Caudate nucleus (tissue), 63 donors: ENCODE measurements at places on chromosomes 5 and 9.

DNA sequence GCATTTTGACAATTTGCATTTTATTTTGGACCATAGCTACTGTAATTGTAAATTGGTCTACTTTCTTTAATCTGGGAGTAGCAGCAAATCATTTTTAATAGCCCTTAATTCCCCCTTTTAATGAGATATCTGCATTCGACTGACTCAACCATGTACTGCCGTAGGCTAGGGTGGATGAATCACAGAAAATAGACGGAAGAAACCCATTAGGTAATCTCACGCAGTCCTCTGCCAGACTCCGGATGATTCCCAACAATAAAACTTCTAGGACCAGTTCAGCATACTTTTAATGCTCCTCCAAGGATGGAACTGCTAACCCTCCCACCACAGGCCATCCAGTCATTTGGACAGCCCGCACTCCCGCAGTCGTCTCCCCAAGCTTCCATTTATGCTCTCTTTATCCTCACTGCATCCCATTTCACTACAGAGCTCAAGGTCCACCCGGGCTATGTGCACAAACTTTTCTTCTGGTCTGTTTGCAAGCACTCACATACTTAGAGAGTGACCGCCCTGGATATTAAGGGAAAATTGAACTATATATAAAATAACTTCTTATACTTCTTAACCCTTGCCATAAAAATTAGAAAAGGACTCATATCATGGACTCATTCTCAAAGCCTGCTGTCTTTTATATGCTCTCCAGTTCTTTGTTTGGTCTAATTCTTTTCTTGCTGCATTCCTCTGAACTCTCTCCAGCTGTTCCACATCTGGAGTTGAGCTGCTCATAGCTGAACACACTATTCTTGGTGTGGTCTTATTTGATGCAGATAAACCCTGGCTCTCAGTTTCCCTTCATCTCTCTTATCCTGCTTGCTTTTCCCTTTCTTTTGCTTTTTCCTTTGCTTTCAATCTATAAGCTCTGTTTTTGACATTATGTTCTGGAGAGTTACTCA is 326.6 kb downstream of the ARL15 start:
- DNase-seq: no peak

DNA sequence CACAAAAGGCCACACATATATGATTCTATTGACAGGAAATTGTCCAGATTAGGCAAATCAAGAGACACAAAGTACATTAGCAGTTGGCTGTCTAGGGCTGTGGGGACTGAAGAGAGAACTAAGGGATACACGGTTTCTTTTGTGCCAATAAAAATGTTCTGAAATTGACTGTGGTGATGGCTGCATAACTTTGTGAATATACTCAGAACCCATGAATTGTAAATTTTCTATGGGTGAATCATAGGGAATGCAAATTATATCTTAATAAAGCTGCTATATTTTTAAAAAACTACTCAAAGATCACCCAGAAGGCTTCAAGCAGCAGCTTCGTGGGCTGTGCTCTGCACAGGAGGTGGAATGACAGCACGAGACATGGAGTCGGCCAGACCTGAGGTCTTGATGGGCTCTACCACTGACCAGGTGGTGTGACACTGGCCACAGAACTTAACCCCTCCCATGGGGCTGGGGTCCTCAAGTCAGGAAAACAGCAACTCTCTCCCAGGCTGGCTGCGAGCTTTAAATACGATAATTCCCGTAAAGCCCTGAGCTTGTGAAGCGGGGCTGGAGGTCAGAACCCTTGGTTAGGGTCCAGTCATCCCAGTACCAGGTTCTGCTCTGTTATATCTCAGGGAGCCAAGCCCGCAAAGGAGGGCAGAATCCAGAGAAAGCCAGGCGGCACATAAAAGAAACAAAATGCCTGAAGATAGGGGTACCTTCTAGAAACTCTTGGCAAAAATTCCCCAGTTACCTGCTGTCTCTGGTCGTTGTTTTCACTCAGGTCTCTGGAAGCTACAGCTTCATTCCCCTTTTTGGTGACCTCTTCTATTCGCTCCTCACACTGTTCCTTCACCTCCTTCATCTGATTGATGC is 59.1 kb downstream of the GOLM1 start:
- DNase-seq: no peak

DNA sequence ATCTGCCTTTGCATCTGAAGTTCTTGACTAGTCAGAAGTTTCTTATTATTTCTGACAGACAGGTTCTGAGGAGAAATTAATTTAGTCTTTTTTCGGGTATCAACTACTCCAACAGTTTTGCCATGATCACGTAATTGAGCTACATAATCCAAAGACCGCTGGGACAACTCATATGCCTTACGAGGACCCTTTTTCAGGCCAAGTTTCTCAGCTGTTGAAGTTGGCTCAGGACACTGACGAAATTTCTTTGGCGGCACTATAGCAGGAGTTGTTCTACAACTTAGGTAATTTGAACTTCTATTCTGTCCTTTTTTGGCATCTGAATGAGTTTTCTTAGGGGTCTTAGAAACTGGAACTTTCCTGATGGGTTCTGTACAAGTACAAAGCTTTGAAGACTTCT is 27.2 kb downstream of the SETX start:
- DNase-seq: no peak

- DNase-seq: no peak
Observed at GRCh38 chr5:157823655-157824054, 35.3 kb downstream of the CLINT1 start.

GRCh38 chr5:39148983-39149534 is 70.3 kb downstream of the FYB1 start:
- DNase-seq: no peak

- no peak for DNase-seq
Observed at GRCh38 chr9:88753691-88754367, 218.9 kb downstream of the NXNL2 start.

DNA sequence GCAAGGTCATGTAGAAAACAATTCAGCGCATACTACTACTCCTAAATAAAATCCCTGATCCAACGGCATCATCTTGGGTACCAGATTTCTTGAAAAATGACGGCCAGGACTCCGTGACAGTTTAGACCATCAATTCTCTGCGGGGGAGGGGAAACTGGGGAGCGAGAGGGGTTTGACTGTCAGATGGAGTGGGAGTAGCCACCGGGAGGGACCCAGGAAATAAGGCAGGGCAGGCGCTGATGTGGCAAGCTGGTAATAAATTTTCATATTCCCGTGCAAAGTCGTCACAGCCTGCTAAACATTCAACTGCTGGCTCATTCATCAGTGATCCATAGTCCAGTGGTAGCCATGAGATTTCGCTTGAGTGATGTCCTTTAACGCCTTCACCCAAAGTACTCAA is 457 bp upstream of the CDH18 start:
- DNase-seq: no peak

DNA sequence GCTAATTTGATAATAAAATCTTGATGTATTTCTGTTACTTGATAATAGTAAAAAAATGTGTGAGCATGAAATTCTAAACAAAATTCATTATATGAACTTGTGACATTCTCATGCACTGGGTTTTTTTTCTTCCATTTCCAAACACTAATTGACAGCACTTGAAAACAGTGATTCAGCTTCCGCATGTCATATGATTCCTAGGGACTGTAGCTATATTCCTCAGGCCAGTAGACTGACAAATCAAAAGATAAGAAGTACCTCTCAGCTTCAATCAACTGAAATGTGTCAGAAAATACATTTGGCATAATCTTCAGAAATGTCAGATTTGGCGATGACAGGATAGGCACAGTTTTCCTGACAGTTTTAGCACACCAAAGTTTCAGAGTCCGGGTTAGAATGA is 52.5 kb downstream of the EFNA5 start:
- no peak for DNase-seq

GRCh38 chr5:156913719-156914370 is 49.2 kb downstream of the TIMD4 start:
- no peak for DNase-seq

GRCh38 chr9:86828631-86829030 is 118.7 kb downstream of the GAS1 start:
- no peak for DNase-seq

DNA sequence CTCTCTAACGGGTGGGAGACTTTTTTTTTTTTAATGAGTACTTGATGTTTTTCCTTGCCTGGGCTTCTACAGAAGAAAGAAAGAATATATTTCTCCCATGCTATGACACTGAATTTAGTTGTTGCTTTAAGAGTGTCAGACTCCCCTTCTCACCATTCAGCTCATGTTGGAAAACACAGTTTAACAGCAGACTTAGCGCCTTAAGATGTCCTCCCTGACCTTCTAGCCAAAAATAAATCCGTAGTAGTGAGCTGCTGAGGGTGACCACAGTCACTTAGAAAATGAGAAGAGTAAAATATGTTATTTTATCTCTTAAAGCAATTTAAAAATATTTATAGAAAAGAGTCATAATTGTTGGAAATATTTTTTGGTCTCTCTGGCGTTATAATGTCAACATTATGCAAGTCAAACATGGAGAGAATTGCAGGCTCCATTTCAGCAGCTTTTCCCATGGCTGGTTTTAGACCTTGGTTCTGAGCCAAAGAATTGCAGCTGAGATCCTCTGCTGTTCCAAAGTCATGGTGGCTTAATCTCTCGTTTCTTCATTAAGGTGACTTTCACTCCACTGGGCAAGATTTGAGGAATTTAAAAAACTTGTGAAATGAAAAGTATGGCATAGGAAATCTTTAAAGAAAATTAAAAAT is 143.5 kb downstream of the GHR start:
- DNase-seq: no peak

- no peak for DNase-seq
Observed at GRCh38 chr9:130626249-130626996, 38.0 kb upstream of the PRDM12 start.

DNA sequence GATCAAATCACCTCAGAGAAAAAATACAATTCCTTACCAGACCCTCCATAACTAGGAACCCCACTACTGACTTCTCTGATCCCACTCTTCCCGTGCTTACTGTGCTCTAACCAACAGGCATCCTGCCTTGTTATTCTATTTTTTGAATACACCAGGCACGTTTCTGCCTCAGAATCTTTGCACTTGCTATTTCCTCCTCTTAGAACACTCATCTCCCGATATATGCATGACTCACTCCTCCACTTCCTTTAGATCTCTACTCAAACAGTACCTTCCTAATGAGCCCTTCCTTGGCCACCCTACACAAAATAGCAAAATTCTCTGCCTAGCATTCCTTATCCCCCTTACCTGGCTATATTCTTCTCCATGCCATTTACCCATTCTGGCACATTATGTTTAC is 43.9 kb downstream of the MAPKAP1 start:
- DNase-seq: no peak

GRCh38 chr5:113682497-113683136 is 169.1 kb downstream of the YTHDC2 start:
- no peak for DNase-seq

DNA sequence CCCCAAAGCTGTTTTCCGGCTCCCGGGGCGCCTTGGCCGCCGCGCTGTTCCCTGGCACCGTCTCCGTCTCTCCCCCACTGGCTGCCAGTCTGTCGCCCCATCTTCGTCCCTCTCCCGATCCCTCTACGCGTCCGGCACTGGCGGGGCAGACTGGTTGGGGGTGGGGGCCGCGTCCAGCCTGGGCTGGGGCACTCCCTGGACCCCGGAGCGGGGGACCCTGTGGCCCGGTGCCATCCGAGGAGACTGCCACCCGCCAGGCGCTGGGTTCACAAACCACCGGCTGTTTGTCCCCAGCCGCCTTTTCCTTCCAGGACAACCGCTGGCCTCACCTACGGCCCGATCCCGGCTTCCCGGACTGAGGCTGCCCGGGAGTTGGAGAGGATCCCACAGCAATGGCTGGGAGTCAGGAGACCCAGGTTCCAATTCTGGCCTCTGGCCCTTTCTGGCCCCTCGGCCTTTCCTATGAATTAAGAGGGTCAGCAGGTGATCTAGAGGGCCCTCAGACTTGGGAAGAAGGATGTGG is 1.0 kb upstream of the FIBCD1 start:
- DNase-seq: no peak

DNA sequence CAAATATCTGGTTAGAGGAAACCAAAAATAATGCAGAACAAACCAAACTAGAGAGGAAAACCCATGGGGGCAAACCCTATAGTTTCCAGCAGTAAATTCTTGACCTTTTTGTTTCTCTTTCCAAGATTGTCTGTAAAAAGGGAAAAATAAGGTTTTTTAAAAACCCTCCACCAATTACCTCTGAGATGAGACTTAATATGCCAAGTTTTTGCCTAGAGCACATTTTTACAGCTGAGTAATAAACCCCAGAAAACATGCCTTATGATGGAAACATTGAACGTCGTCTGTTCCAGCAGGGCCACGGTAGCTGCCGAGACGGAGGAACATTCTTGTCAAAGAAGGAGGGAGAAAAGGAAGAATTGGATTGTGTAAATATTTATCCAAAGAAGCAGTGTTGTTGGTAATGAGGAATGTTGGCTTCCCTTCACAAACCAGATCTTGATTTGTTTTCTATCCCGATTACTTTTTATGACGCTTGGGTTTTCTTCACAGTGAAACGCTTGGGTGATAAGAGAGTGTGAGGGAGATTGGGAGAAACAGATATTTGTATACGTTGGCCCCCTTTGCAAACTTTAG is 17.3 kb upstream of the MSX2 start:
- DNase-seq: no peak

GRCh38 chr5:107286447-107287098 is 384.2 kb downstream of the EFNA5 start:
- no peak for DNase-seq

GRCh38 chr5:121731377-121731776 is 120.3 kb upstream of the FTMT start:
- no peak for DNase-seq

DNA sequence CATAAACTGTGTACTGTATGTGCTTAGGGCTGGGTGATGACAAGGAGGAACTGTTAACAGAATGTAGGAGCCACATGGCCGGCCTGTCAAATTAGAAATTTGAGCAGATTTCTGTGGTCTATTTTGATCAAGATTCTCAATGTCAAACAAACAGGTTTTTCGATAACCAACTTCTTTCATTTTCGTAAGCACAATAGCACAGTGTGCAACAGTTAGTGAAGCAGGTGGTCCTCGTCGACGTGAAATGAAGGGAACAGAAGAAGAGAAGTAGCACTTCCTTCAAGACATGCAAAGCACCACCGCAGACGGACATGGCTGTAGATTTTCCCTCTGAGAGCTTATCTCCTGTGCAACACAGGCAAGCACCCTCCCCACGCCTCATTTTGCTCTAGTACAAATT is 252.1 kb downstream of the CRB2 start:
- DNase-seq: no peak

GRCh38 chr9:4327504-4328191 is 27.8 kb upstream of the GLIS3 start:
- no peak for DNase-seq

DNA sequence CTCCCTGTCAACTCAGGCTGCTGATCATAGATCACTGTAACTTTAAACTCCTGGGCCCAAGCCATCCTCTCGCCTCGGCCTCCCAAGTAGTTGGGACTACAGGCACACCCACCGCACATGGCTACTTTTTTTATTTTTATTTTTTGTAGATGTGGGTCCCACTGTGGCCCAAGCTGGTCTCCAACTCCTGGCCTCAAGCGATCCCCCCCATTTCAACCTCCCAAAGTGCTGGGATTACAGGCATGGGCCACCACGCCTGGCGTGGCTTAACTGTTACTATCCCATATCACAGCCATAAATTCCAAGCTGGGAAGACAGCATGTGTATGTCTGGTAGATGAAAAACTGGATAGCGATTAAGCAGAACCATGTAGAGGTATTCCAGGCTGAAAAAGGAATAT is 1.0 kb downstream of the HDAC3 start:
- no peak for DNase-seq
